MM.1S (cell line): ENCODE measurements at places on chromosomes 5 and 9.

GRCh38 chr5:67216564-67216963, 20.0 kb upstream of the CD180 start:
- DNase-seq: no peak

DNA sequence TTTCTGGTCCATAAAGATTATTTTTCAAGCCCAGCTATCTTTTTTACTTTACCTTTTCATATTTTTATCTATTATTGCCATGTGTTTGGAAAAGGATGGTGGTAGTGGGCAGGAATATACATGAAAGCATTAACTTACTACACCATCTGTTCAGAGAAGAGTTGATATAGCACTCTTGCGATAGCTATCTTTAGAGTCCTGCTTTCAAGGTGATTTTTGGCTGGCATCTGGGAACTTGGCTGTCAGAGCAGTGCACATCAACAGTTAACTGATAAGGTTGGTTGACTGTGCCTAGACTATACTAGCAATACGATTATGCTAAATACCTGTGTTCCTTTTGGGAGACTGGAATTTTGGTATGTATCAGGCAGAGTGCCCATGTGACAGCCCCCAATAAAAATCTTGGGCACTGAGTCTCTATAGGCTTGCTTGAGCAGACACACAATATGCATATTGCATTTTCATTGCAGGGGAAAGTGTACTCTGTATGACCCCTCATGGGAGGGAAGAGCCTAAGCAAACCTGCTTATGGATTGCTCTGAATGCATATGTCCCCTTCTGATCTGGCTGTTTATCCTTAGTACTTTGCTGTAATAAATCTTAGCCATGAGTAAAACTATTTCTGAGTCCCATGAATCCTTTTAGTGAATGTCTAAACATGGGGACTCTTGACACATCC, 227.6 kb upstream of the C9orf72 start:
- DNase-seq: no peak

GRCh38 chr9:83444110-83444509, 94.1 kb downstream of the FRMD3 start:
- no peak for DNase-seq

- DNase-seq: no peak
These were observed 102.2 kb downstream of the KLF4 start for GRCh38 chr9:107387409-107387808.

DNA sequence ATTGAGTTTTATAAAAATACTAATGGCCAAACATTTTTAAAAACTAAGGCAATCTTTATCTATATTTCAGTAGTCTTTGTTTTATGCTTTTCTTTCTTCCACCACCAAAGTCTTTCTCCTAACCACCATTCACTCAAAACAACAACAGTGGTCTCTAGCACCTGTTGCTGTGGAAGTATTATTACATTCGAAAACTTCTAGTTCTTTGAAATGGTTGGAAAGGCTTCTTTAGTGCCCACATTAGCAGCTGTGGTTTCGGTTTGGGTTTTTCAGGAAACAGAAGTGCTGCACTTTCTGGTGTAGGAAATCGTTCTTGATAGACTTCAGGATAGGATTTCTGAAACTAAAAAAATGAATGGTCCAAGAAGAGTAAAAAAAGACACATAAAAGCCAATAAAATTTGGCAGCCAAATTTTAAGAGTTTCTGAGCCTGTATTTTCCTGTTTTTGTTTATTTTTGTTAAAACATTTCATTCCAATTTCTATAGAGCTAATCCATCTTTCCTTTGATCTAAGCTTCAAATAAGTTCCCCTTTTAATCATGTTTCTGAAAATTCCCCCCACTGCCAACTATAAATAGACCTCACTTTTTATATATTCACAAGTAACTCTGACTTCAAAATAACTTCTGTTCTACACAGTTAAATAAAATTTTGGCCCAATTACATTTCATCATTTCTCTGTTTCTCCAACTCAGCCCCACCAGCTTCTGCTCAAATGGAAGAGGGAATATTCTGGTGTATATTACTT, 102.2 kb downstream of the DEPDC1B start:
- DNase-seq: peak; percentile 88

GRCh38 chr5:107499776-107500175, 171.0 kb downstream of the EFNA5 start:
- DNase-seq: no peak

DNA sequence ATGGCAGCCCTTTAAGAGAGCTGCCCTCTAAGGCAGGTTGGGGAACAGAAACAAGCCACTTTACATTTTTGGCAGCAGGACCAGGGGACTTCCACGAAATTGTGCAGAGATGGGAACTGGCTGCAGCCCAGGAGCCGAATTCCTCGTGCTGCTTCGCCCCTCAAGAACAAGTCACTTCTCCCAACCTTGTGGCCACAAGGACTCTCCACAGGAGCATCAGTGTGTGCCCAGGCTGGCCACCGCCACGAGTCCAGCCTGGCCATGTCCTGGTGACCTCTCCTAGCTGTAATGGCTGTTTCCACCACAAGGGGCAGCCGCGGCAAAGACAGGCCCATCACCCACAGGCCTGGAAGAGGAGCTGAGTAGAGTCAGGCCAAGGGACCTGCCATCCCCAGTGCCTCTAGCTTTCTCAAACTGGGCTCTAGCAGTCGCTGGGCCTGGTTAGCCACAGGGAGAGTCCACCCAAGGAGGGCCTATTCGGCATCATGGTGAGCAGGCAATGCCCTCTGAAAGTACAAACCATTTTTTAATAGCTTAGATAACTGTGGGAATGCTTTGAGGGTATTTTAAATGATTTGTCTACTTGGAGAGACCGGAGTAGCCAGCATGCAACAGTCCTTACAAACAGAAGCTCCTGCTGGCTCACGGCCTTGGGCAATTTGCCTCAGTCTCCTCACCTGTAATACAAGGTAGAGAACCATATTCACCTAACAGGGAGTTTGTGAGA, 129.0 kb downstream of the COL23A1 start:
- DNase-seq: peak; percentile 18

DNA sequence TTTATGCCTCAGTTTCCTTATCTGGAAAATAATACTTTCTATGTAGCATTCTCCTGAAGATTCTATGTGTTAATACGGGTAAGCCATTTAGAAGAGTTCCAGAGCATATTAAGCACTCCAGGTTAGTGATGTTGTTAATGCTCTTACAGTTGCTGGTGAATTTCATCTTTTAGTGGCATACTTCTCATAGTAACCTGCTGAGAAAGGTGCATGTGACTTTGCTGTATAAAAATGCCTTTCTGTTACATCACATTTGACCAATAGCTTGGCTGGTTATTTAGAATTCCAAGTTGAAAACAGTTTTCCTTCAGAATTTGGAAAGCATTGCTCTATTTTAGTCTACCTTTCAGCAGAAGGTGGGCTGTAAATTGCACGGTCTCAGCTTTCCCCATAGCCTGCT, 27.2 kb downstream of the GCNT1 start:
- no peak for DNase-seq

DNA sequence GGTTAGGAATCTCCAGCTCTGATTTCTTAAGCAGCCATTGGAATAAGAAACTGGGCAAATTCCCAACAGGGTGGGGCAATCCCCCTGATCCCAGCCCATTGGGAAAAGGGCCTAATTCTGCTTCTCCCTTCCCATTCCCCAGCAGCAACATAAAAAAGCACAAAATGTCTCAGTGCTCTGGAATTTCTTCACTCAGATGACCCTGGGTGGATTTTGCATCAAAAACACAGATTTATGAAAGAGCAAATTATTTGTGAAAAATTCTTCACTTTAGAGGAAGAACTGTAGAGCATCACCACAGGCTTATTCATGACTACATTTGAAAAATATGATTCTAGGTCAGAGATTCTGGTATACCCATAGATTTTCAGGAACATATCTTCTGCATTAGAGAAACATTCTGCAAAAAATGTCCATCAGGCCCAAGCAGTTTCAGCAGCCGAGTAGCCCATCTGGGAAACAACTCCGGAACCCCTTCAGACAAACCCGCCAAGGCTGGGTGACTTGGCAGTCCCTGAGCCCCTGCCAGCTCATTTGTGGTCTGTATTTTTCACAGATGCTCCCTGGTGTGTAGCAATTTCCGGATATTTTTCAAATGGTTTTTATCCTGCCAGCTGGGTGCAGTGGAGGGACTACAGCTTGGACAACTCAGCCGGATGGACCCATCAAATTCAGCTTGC, 102.1 kb upstream of the RANBP3L start:
- DNase-seq: no peak

DNA sequence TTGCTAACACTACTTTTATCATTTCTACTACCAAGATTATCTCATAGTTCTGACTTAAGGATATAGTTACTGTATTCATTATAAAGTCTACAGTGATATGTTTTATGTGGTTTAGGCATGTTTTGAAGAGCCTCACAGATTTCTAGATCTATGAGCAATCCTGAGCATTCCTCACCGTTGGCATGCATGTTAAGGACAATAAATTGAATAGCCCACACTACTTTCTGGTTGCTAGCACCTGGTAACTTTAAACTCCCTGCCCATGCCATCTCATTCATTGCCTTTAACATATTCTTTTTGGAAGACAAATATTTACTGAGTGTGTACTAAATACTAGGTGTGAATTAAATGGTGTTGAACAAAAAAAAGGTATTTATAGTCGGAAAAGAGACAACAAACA, 868.1 kb upstream of the CDH9 start:
- no peak for DNase-seq

DNA sequence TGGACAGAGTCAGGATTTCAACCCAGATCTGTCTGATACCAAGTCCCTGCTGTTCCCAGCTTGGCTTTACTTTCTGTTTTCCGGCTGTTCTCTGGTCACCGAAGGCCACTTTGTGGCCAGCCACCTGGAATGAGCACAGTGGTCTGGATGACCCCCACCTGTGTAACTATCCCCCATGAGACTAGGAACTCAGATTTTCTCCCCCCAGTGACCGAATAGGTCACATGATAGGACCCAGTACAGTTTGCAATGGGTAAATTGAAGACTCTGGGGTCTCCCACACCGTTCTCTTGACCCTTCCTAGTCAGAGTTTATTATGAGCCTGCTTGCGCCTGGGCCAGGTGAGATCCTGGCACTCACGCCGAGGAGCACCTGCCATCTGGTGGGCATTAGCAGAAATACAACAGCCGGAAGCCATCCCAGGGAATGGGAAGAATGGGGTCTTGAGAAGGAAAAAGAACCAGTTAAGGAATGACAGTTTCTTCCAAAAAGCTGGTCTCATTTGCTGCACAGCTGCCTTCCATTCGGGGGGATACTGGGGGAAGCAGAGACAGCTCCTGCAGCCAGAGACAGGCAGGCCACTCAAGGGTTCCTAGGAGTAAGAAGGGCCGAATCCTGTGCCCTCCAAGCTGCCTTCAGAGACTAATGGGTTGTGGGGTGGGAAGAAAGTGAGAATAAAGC, 7.1 kb downstream of the PHYHD1 start:
- peak; percentile 38 for DNase-seq

- DNase-seq: no peak
These were observed 574 bp downstream of the SLC35A4 start for GRCh38 chr5:140565024-140565779.

DNA sequence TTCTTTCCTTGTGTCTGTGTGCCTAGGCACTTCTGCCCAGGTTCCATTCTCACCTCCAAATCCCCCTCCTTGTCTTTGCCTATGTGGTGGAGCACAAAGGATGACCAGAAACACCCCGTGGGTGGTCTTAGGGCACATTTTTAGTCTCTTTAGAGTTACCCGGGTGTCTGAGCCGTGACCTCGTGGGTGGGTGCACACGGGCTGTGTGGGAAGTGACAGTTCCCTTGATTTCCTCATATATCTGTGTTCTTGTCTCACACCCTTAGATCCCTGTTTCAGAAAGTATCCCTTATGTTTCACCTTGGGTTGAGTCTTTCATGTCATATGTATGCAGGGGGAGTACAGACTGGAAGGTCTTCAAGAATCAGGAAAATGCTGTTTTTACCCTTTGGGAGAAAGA, 13.4 kb upstream of the SMIM32 start:
- no peak for DNase-seq
